ENCODE measurements at places on chromosomes 3 and 15.

DNA sequence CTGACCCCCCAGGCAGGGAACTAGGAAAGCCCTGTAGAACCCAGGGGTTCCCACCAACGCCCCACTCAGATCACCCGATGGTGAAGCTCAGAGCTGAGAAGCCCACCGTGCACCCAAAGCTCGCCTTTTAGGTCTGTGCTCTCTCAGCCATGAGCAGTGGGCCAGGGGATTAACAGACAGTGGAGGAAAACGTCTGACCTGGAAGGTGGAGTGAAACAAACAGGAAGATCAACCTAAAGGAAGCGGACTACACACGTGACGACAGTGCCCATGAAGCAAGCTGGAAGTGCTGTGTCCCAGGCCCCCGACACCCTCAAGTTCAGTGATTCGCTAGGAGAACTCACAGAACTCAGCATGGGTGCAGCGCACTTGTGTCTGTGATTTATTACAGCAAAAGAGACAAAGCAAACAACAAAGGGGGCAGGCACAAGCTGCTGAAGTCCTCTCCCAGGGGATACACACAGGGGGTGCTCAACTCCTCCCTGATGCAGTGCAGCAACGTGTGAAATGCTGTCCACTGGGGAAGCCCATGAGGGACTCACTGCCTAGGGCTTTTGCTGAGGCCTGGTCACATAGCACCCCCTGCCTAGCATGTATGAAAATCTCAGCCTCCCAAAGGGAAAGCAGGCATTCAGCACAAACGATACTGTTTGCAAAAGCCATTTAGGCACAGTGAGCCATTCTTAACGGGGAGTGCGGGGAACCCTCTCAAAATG lies 43.5 kb downstream of the CFAP92 start:
- peak; percentile 25 for DNase-seq

- DNase-seq, result no peak
Measured at GRCh38 chr15:60973637-60974415, 255.3 kb downstream of the RORA start.

DNA sequence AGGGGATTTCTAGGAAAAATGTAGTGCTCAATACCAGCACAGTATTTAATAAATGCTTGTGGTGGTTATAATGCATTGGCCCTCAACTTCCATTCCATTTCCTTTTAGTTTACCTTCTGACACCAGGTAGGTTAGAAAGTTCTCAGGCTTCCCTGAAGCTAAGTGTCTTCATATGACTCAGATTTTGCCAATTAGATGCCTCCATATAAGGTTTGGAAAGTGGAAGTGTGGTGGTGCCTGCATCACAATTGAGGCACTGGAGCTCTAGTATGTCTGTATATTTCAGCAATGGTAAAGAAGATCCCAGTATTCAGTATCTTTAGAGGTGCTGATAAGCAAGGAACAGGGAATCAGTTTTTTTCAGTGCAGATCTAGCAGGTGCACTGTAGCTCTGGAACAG lies 18.3 kb downstream of the XRN1 start:
- no peak for DNase-seq

DNA sequence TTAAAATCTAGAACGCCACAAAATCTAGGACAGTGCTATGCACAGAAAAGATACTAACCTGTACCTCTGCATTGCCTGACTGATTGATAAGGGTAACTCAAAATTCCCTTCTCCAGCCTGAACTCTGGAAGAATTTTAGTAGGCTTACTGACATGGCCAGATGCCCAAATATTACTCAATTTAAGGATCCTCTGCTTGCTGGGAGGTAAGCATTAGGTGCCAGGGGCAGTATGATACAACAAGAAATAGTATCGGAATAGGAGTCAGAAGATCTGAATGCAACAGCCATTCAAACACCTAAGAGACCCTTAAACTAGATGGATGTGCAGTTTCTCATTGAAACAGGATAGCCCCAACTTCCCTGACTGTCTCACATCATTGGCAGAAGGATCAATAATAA lies 45.4 kb downstream of the CERS3 start:
- no peak for DNase-seq

GRCh38 chr15:60781211-60781713 lies 302.3 kb upstream of the ICE2 start:
- no peak for DNase-seq

DNA sequence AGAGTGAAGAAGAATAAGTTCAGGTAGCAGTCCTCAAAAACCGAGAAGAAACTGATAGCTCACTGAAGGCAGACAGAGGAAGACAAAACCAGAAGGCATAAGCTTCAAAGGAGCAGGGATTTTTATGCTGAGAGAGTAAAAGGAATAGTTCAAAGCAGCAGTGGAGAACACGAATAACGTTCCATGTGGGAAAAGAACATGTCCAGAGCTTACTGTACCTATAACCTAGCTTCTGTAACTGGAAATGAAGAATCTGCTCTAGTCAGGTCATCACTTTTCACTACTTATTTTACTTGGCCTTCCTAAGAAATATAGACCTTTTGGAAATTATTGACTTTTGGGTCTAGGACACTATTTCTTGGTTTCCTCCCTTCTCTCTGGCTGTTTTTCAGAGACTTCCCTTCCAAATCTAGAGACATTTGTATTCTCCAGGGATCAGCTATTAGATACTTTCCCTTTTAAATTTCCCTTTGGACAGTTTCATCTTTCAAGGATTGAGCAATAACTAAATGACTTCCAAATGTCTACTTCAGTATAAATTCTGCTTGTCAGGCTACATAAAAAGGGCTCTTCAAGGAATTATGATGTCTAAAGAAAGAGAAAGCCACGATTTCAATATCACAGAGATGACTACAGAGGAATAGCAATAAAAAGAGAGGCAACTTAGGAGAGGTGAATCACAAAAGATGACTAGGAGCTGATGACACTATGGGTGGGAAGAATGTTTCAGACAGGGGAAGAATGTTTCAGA lies 46.7 kb downstream of the UBE3A start:
- no peak for DNase-seq

DNA sequence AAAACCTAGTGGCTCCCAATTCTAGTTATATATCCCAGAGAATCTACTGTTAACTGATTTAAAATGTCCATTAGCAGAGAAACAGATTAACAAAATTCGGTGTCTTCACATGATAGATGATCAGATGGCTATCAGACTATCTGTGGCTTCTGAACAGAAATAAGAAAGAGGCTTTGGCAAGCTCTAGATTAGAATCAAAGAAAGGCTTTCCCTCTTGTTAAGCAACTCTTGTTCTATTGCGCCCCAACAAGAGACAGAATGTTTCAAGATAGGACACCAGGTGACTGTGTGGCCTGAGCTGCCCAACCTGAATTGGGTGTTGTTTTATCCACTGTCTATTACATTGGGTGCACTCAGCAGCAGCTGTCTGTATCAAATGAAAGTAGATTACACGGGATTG lies 483.7 kb downstream of the FHIT start:
- no peak for DNase-seq

GRCh38 chr3:16884748-16885592 lies at the start of gene PLCL2:
TSS of gene PLCL2 (plus strand) at chr3:16884955. CDS start at chr3:16885040, 85 bp downstream.
- DNase-seq, result peak; percentile 77

DNA sequence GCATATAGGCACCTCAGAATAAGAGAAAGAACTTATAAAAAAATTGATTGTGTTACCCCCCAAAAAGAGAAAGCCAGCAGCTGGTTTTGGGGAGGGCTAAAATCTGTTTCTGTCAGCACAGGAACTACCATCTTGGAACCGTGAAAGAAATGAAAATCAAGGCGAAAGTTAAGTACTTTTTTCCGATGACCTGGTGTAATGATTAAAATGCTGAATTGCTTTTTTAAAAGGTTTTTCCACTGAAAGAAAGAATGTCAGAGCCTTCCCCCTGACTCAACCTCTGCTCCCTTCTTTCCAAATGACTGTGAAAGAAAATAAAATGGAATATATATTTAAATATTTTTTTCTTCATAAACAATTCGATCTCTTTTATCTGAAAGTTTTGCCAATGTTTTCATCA lies 570.5 kb upstream of the CFAP20DC start:
- no peak for DNase-seq

DNA sequence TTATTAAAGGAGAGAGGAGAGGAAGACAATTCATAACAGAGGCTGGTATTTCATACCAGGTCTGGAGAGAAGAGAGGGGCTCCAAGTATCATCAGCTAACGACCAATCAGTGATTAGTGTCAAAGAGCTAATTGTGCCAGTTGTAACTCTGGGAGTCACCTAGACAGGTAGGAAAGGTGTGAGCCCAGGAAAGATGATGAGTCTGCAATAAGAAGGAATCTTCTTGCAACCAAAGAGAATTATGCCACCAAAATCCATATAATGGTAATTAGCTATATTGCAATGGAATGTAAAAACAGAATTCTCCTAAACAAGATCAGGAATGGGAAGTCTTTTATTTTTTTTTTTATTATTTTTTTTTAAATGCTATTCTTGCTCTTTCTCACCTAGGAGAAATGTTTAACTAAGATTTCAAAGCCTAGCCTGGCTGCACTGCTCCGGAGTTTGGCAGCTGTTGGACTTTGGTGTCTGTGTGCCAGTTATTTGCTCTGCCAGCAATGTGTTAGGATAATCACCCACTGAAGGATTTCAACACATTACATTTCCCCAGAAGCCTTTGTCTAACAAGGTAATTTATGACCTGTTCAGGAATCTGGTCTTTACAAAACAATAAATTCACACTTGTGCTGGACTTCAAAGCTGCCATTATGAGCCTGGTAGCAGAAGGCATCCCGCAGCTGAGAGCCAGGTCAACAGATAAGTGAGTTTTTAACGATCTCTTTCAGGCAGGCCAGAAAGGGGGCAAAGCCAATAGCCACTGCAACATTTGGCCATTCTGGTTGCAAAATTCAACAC lies 89.4 kb downstream of the FOXB1 start:
- DNase-seq, result no peak

GRCh38 chr3:67819447-67819846 lies 165.0 kb upstream of the SUCLG2 start:
- peak; percentile 17 for DNase-seq

DNA sequence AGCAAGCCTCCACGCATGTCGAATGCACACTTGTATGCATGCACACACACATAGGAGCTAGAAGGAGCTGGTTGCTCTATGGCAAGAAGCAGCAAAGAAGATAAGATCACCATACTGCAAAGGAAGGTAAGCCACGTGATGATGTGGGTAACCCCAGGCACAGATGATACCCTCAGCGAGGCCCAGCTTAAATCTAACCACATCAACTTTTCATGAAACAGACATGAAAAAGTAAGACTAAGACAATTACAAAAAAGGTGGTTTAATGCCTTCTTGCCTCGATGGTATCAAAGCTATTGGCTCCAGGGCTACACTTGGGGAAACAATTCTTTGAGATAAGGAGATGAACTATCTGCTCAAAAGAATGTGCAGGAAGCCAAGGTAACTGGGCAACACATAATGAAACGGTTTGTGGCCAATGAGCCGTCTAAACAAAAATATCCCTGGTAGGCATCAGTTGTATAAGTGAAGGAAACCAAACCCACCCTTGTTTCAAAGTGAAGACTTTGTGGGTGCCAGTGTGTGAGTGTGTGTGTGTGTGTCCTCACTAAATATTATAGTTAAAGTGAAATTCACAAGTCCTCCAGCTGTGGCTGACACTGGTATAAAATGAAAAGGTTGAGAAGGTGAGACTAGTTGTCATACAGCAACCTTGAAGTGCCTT lies 365.7 kb upstream of the ICE2 start:
- DNase-seq, result peak; percentile 65

GRCh38 chr3:140315955-140316354 lies 361.9 kb upstream of the TRIM42 start:
- no peak for DNase-seq

DNA sequence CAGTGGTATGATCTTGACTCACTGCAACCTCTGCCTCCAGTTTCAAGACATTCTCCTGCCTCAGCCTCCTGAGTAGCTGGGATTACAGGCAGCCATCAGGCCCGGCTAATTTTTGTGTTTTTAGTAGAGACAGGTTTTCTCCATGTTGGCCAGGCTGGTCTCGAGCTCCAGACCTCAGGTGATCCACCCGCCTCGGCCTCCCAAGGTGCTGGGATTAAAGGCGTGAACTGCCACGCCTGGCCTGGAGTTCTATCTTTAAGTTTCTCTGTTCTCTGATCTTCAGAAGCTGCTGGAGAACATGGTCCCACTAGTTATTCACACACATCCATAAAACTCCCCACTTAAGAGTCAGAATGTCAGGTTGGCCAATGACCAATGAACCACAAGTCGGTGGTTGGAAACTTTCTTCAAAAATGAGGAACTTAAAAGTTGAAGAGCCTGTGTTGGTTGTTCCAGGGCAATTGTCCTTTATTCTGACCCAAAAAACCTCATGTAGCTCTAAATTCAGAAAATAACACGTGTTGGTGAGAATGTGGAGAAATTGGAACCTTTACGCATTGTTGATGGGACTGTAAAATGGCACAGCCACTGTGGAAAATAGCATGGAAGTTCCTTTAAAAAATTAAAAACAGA lies 55.9 kb upstream of the PIK3CB start:
- DNase-seq, result peak; percentile 36

- DNase-seq, result no peak
Measured at GRCh38 chr3:157086060-157086750, 73.7 kb downstream of the CCNL1 start.

DNA sequence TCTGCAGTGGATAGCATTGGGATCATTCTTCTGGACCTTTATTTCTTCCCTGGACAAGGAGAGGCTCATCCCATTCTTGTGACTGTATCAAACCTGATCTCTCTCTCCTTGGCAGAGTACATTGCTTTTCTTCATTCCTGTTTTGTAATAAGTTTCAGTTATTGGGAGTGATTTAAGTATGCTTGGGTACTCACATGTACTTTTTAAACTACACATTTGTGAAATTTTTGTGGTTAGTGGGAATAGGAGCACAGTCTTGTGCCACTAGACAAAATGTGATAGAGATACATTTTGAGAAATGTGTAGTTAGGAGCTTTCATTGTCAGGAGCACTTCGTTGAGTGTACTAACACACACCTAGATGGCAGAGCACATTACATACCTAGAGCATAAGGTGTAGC lies 262.6 kb downstream of the C3orf38 start:
- DNase-seq, result no peak

GRCh38 chr3:169362301-169362700 lies 301.2 kb downstream of the MECOM start:
- no peak for DNase-seq

DNA sequence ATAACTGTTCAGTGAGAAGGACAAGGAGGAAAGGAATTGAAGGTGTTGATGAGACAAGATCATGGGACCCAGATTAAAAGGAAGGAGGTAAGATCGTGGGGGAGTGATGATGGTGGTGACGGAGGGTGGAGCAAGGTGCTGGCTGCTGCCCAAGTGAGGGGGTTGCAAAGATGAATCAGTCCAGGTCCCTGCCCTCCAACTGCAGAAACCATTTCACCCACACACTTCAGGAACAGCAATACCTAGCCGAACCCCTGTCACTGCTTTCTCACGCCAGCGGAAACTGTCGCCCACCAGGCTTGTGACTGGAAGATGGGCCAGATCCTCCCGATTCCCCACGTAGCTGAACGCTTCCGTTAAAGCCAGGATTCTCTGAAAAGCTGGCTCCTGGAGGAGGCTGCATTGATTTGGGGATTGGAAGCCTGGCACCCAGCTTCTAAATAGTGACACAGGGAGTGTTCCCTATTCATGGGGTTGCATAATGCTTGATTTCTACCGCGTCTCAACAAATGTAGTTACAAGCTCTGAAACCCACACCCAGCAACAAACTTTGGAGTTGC lies 3.2 kb upstream of the LSG1 start:
- DNase-seq, result no peak

Measured in CD4-positive, alpha-beta T cell treated with Interleukin-1 beta for 1 hour (primary cell).